ENCODE measurements at places on chromosomes 2 and 18.

DNA sequence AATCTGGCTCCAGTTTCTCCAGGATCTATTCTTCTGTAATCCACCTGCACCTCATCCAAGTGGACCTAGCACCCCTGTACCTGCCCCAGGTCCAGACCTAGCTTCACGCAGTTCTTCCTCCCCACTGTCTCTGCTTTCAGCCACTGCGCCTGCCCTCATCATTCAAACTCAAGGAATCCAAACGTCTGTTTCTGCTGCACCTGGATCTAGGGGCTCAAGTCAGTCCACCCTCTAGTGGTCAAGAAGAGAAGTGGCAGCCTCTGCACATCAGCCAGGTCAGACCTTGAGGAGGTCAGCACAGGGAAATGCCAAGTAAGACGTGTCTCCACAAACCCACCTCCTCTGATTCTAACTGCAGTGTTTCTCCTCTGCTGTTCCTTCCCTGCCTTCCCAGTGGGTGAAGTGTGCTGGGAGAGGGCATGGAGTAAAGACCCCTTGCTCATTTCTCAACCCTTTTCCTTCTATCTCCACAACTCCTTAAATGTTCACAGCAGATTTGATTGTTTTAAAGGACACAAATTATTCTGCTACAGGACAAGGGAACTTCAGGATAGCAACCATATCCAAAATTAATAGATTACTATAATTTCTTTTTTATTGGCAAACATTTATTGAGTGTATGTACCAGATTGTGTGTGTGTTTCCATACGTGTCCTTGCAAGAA lies 8.6 kb upstream of the RNF152 start:
- DNase-seq: peak; percentile 29

GRCh38 chr2:9002637-9003365 lies 683 bp downstream of the MBOAT2 start:
- DNase-seq: no peak

DNA sequence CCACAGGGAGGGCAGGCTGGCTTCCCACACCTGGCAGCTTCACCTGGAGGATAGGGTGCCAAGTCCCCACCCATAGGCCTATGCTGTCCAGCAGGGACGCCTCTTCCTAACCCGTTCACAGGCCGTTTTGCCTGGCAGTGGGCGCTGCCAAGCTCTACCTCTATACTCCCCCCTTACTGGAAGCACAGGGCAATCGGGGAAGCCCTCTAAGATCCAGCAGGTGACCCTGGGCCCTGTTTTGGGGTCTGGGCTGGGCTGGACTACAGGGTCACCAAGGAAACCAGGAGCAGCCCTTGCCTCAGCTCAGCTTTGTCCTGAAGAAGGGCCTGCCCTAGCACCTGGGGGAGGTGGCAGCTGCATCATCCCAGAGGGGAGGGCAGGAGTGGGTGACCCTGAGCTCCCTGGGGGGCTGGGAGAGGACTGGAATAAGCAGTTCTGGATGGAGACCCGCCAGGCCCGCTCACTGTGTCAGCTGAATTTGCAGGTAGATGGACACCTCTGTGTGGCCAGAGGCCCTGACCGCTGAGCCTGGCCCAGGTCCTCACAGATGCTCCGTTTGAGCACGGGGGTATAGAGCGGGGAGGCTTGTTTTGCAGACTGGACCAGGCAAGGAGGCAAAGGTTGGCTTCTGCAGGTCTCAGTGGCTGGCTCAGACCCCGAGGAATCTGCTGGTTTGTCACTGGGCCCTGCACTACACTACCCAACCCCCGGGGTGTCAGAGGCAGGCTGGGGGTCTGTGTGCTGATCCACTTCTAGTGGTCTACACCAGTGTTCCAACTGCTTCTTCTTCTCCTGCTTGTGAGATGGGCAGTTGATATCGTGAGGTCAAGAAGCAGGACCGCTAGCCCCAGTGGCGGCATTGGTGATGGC lies 163.1 kb downstream of the ASB1 start:
- no peak for DNase-seq

DNA sequence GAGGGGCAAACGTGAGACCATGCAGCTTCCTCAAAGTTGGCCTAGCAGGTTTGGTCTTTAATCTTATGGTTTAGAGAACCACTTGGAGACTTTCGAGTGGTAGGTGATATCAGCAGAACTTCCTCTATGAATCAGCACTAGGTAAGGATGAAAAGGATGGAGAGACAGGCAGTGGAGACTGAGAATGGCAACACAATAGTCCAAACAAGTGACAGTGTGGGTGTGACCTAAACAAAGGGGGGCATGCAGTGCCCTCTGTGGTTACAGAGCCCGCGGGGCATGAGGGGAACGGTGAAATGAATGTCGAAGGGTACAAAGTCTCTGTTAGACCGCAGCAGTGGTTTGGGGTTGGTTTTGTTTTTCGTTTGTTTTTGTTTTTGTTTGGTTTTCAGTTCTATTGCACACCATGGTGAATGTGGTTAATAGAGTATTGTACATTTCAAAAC lies 143.9 kb downstream of the L3MBTL4 start:
- no peak for DNase-seq

- DNase-seq: peak; percentile 72
Observed at GRCh38 chr2:156341452-156342253, 9.1 kb upstream of the NR4A2 start.

DNA sequence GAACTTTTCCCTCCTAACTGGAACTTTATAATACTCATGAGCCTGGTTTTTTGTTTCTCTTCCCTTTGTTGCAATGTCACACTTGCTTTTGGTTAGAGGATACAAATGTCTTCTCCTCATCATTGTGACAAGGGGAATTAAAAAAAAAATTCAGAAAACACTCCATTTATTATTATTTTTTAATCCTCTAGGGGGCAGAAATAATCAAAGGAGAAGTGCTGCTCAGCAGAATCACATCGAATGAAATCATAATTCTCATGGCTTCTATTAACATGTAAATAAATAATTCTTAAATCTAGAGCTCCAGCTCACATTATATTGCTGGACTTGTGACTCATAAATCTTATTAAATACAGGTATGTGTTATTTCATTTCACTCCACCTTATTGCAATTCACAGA lies 273.8 kb downstream of the TRIB2 start:
- no peak for DNase-seq

DNA sequence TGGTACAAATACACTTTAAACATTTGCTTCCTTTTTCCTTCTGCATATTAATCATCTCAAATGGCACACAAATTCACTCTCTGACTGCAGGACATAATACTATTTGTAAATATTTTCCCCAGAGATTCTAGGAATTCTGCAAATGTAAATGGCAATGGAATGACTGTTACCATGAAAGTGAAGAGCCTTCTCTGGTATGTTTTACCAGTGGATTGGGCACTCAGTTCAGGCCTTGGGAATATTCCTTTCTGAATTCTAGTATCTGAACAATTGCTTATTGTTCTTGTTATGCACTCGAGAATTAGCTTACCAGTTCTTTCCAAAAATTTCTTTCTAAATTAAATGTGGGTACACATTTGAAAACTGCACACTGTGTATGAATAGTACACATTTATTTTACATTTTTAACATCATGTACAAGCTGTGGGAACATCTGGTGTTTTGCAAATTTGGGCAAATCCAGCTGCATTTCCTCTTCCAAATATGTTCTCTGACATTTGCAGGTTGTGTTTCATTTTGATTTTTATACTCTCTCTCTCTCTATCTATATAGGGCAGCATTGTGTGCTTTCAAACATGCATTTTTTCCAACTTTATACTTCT lies 289.1 kb downstream of the NBAS start:
- no peak for DNase-seq

DNA sequence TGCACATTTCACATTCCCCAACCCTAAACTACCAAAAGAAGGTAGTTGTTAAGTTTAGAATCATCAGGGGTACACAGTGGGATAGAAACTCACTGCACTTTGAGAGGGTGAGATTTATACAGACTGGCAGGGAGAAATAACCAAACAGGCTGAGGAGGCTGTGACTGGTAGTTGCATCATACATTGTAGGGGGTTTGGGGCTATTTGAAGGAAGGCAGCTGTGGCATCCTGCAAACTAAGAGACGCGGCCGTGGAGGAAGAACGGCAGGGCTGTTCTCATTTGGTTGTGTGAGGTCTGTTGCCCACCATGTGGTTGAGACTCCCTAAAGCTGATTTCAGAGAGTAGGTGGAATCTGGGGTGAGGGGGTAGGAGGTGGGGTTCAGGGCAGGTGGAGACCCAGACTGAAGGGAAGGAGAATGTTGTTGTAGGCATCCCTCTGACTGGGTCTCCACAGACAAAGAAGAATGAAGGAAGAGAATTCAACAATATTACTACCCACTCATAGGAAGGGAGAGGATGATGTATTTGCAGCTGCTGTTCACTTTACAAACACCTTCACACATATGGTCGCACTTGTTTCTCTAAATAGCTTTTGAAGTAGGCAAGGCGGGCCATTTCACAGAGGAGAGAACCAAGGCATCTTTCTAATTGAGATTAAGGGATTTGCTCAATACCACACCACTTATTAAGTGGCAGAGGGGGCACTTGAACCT lies 170.9 kb upstream of the SIX2 start:
- no peak for DNase-seq

DNA sequence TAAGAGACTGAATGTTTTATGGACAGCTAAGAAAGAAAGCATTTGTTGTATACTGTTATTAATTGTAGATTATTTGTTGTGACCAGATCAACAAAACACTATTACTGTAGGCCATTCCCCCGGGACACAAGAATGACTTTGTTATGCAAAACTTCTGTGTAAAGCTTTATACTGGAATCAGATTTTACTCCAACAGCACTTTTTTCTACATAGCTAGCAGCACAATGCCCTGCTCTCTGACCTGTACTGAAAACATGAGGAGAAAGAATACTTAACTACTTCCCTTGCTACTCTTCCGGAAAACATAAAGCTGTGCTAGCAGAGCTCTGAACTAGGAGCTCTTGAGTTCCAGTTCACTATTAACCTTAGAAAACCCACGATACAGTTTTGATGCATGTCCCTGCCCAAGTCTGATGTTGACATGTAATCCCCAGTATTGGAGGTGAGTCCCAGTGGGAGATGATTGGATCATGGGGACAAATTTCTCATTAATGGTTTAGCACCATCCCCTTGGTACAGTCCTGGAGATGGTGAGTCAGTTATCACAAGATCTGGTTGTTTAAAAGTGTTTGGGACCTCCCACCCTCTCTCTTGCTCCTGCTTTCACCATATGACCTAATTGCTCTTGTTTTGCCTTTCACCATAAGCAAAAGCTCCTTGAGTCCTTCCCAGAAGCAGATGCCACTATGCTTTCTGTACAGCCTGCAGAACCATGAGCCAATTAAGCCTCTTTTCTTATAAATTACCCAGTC lies 601.1 kb upstream of the PIK3C3 start:
- DNase-seq: no peak

- DNase-seq: peak; percentile 33
Observed at GRCh38 chr2:46569061-46569560, 89.7 kb downstream of the TMEM247 start.

Data from GM18507 (cell line).